Fibroblast of pulmonary artery (primary cell): ENCODE measurements at places on chromosomes 11 and 22.

DNA sequence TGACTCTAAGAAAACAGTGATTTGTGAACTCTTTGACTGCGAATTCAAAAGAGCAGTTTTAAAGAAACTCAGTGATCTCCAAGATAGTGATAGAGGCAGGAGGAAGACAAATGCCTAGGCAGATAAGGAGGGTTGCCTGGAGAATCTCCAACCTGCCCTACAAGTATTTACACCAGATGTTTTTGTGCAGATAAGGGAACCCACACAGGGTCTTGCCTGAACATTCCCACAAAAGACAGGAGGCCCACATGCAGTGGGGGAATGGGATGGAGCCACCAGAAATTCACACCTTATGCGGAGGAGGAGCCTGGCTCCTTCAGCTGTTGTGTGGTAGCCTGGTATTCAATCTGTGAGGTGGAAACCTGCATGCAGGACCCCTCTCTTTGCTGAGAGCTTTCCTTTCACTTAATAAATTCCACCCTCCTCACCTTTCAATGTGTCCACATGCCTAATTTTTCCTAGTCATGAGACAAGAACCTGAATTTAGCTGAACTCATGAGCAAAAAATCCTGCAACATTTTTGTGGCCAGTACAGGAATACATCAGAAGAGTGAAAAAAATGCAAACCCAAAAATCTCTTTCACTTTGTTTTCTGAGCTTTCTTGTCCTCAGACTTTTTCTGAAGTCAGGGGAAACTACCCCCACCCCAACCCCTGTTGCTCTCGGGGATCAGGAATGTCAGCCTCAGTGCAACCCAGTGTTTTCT lies 8.1 kb upstream of the GLYAT start:
- DNase-seq, result no peak

DNA sequence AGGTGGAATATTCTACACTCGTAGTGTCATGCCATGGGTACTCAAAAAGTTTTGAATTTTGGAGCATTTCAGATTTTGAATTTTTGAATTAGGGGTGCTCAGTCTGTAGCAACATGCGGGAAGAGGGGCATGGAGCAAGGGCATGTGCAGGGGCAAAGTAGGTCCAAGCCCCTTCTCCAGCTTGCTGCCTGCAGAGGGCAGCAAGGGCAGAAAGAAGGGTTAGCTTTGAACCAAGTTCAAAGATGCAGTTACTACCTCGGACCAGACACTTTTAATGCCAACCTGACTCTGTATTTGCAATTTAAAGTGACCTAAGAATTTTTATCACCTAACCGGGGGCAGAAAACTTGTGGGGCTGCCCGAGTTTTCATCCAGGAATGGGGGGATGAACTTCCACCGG lies 68.2 kb downstream of the CD82 start:
- peak; percentile 12 for DNase-seq

DNA sequence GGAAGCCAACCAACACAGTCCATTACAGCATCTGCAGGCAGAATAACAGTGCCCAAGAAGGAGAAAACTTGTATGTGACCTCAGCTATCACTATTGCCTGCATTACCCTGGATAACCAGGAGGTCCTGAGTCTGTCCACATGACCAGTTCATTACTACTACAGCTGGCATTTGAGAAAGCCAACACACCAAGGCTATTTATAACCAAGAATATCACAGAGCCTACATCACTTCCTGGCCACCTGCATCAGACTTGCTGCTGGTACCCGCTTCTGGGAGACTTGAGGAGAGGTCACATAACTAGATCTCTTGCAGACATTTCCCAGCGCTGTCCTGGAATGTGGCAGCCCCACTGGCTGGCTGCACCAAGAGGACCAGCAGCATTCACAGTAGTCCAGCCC lies 11.1 kb upstream of the OR56B4 start:
- DNase-seq, result peak; percentile 21

- DNase-seq, result no peak
These were observed 11.1 kb upstream of the ANO1 start for GRCh38 chr11:70067036-70067435.

DNA sequence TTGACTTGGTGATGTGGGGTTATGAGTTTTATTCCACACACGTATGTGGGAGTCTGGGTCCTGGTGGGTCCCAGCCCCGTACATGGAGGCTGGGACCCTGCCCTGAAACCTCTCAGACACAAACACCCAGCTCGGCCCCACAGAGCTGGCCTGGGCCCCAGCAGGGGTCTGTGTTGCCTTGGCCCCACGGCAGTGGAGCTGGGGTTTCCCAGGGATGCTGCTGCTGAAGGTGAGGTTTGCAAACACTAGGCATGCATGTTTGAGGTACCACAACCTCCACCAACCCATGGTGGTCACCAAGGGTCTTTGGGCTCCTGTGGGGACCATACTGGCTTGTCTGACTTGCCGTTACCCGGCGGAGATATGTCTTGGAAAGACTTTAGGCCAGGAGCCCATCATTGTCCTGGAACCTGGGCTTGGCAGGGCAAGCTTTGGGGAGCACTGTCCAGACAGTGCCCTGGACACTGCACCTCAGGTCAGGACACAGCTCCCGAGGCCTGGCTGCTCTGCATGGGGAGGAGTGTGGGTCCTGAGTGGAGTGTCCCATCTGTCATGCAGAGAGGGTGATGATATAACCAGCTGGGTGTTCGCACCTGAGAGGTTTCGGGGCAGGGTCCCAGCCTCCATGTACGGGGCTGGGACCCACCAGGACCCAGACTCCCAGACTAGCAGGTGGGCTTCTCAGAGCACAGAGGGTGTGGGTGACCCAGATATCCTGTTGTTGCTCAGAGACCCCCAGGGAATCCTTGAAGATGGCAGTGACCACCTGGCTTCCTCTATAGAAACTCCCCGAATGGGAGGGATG lies 63.3 kb downstream of the KCNQ1 start:
- no peak for DNase-seq

DNA sequence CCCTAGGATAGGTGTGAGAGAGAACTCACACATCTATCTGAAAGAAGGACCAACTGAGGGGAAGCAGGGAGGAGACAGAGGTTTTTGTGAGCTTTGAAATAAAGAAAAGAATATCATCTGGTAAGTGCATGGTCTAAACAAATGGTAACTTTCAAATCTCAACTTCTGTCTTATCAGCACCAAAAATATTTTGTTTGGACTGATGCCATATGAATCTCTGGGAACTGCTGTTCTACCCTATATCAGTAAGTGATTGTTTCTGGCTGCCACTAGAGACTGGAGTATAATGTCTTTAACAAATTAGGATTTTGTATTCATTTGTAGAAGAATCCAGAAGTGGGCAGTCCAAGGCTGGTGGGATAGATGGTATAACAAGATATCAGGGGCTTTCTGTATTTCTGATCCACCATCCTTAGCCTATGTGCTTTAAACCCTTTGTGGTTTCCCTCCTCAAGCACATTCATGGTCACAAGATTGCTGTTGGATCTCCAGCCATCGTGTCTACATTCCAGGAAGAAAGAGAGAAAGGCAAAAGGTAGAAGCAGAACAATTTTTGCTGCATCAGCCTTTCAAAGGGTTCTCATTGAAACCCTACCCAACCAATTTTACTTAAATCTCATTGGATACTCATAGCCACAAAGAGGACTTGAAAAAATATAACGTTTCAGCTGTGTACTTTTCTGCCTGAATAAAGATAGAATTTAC lies 4.7 kb downstream of the HEPHL1 start:
- DNase-seq, result peak; percentile 29

- no peak for DNase-seq
These were observed 55.5 kb upstream of the SLC5A12 start for GRCh38 chr11:26777372-26777808.

GRCh38 chr11:35764417-35764816 lies 101.8 kb downstream of the TRIM44 start:
- DNase-seq, result no peak

GRCh38 chr22:31605851-31606585 lies 56.0 kb downstream of the PISD start:
- no peak for DNase-seq

- no peak for DNase-seq
These were observed 74.7 kb downstream of the PDE2A start for GRCh38 chr11:72599325-72600117.

DNA sequence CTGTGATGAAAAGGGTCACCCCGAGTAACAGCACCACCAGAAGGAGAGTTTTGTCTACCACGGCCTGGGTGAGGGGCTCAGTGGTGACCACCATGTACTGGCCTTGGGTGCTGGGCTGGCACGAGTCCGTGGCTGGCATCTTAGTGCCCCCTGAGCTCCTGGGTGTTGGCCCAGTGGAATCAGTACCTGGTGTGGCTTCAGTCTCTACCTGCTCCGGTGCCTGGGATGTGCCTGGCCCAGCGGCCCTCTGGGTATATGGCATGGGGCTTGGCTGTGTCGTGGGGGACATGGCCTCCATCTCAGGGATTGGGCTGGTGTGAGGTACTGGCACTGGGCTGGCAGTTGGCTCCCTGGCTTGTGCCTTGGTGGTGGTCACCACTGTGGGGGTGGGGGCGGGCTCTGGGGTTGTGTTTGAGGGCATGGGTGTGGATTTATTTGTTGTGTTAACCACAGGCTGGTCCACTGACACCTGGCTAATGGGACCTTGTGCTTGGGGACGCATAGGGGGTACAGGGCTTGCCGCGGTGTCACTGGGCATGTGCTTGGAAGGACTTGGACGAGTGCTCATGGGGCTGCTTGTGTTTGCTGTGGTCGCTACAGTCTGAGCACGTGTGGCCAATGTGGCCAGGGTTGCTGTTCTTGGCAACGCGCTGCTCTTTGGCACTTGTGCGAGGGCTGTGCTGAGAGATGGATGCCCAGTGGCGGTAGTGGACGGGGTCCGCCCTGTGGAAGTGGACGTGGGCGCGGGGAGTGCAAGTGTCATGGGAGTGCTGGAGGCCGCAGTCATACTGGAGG lies 9.8 kb downstream of the C11orf24 start:
- no peak for DNase-seq
